Stimulated activated CD4-positive, alpha-beta T cell treated with anti-CD3 and anti-CD28 coated beads, Interleukin-15, amount 100 ng/mL, for 1 hour (primary cell): ENCODE measurements at places on chromosomes 2 and 18.

- no peak for DNase-seq
These were observed 215.5 kb downstream of the LNPK start for GRCh38 chr2:175786471-175787124.

DNA sequence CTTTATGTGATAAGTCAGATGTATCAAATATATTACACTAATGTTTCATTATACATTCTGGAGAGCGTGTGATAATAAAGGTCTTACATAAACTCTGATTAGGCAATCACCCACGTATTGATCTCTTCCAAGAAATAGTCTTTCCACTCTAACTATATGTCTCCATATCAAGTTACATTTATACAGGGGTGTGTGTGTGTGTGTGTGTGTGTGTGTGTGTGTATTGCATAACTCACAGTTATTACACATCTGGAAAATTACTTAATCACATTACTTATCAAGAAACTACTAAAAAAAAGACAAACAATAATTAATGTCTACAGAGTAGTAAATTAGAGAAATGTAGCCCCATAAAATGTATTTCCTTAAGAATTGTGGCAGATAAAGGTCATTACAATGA is 339.8 kb downstream of the CDH19 start:
- no peak for DNase-seq

DNA sequence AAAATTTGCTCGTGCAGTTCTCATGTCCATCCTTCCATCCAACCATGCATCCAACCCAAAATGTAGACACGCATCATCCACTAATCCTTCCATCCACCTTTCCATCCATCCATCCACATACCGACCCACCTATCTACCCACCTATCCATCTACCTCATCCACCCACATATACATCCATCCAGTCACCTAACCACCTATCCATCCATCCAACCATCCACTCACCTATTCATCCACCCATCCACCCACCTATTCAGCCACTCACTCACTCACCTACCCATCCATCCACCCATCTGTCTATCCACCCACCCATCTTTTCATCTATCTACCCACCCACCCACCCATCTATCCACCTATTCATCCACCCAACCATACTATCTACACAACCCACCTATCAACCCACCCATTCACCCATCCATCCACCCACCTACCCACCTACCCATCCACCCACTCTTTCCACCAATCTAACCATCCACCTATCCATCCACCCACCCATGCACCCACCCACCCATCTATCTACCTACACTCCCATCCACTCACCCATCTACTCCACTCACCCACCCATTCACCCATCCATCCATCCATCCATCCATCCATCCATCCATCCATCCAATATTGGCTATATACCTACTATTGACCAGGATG is 94.3 kb downstream of the VAPA start:
- DNase-seq = no peak

- DNase-seq = no peak
These were observed 230.1 kb downstream of the LRRTM1 start for GRCh38 chr2:80074321-80075070.

- no peak for DNase-seq
These were observed 5.4 kb downstream of the GCC2 start for GRCh38 chr2:108454440-108454839.

DNA sequence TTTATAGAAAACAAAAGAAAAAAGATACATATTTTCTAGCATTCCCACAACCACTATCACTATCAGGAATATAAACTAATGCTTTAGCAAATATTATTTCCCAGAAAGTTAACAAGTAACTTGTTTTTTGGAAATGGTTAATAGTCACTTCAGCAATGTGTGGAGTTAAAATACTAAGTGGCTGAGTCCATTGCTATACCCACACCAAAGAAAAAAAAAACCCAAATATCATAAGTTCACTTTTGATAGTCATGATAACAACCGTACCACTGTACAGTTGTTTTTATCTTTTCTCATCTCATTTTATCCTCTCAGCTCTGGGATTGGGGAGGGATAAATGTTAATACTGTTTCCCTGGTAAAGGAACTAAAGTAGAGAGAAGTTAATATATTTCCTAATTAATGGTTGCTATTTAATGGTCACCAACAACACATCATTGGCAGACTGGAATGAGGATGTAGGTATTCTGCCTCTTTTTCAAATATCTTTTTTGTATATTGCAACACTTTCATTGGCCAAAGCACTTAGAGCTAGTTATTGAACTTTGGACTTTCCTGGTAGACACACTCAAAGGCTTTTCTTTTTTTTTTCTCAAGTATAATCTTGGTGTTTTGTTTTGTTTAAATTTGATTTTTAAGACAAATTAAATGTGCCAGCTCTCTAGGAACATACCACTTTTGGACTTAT is 18.4 kb upstream of the KANSL1L start:
- DNase-seq = no peak

DNA sequence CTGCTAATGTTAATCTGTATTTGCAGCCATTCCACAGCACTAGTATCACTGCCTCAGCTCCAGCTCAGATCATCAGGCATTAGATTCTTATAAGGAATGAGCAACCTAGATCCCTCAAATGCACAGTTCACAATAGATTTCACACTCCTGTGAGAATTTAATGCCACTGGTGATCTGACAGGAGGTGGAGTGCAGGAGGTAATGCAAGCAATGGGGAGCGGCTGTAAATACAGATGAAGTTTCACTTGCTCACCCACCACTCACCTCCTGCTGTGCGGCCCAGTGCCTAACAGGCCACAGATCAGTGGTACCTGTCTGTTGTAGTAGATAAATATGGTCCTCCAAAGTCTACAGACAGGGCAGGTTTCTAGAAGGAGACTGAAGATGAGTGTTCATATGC is 97.7 kb upstream of the TMEFF2 start:
- no peak for DNase-seq

DNA sequence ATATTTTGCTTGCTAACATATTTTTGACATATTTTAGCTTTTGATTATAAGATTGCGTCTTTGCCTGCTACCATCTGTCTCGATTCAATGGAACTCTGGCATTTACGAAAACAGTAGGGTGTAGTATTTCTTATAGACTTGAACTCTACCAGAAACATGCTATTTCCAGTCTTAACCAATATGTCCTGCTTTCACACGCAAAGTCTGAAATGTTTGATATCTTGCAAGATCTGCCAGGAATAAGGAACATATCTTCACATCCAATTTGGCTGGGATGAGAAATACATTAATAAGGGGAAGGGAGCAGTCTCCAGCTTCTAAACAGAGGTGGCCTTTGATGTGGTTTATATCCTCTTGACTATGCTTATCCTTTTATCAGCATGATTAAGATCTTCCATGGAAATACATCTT is 299.4 kb downstream of the ZNF521 start:
- DNase-seq = no peak

DNA sequence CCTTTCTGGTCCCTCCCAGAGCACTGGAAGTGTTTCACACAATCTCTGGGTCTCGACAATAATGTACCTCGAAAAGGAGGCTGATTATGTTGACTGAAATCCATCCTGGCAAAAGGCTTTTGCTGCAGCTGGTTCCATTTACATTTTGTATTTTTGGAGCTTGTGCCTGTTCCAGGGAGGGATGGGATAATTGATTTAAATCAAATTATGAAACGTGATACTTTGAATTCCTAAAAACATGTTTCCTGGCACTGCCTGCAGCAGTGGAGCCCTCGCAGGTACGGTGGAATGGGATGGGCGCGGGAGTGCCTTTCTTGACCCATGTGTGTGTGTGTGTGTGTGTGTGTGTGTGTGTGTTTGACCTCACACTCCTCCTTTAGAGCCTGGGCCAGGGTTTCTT is 455.5 kb upstream of the MEIS1 start:
- no peak for DNase-seq

DNA sequence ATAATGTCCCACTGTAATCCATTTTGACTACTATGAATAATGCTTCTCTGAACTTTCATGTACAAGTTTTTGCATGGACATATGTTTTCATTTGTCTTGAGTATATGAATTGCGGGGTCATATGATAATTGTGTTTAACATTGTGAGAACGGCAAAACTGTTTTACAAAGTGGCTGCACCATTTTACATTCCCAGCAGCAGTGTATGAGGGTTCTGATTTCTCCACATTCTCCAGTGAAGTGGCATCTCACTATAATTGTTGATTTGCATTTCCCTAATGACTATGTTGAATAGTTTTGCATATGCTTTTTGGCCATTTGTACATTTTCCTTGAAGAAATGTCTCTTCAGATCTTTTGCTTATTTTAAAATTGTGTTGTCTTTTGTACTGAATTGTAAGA is 20.1 kb downstream of the NCOA1 start:
- no peak for DNase-seq

DNA sequence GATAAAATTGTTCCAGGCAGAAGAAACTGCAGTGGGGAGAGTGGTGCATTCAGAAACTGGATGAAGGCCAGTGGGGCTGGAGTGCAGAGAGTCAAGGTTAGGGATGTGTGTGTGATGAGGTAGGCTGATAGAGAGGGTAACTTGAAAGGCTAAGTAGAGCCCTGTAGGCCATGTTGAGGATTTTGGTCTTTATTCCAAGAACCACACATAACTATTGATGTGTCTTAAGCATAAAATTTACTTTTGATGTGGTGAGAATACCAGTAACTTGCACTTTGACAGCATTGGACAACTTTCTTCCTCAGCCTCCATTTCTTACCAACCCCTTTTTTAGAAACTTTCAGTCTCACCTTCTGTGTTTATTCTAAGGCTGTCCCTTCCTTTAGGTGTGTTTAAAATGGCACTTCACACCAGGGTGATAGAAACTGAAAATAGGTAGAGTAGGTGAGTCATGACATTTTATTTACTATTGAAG is 22.6 kb downstream of the MTX2 start:
- DNase-seq = no peak

- DNase-seq = no peak
These were observed 2.2 kb downstream of the CAVIN2 start for GRCh38 chr2:191844706-191845105.

DNA sequence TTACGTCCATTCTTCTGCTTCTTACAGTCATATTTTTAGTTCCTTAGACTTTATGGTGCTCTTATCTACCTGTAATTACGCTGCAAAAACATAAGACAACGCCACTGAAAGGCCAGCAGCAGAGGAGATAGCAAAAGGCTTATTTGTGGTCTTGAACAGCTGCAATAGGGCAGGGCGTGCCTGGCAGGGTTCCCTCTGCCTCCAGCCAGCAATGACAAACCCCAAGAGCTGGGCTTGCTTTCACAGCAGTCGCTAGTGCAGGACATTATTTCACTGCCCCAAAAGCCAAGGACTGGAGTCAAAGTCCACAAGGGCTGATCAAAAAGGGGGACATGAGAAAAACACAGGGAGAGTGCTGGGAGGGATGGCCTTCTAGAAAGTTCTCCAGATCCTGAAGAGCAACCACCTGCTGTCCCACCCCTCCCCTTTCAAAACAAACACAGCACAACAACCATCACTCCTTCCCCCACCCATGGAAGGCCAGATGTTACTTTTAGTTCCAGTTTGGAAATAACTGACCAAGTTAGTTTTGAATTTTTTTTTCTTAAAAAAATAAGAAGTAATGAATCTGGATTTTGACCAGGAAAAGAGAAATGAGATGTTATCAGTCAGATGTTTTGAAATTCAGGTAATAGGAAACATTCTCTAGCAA is 127.8 kb downstream of the RBMS1 start:
- no peak for DNase-seq

DNA sequence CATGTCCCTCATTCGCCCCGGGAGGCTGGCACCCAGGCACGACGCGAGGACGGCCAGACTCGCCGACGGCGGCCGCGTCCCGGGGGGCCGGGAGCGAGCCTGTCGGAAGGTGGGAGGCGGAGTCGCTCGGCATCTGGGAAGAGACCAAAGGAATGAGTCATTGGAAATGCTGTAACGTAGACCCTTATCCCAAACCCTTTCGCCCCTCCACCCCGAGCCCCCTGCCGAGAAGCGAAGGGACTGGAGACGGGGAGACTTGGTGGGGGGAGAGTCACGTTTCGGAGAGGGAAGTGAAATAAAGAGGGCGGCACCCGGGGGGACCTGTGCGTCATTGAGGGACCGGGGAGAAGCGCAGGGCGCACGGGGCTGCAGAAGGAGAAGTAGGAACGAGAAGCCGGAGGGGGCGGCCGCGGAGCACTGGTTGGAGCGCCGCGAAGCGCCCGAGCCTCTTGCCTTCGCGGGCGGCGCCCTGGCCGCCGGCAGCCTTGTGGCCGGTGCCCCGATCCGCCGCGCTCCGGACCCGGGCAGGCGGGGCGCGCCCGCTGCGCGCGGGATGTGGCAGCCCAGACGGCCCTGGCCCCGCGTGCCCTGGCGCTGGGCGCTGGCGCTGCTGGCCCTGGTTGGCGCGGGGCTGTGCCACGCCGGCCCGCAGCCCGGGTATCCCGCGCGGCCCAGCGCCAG is at the start of gene EMILIN2:
TSS of gene EMILIN2 (plus strand) at position 371 of the 681 bp plus-strand sequence. CDS start at position 554, 183 bp downstream.
- peak; percentile 16 for DNase-seq

- no peak for DNase-seq
These were observed 1.3 kb downstream of the LRRTM1 start for GRCh38 chr2:80303006-80303908.

GRCh38 chr2:217800433-217801114 is 202.2 kb downstream of the TNS1 start:
- no peak for DNase-seq

DNA sequence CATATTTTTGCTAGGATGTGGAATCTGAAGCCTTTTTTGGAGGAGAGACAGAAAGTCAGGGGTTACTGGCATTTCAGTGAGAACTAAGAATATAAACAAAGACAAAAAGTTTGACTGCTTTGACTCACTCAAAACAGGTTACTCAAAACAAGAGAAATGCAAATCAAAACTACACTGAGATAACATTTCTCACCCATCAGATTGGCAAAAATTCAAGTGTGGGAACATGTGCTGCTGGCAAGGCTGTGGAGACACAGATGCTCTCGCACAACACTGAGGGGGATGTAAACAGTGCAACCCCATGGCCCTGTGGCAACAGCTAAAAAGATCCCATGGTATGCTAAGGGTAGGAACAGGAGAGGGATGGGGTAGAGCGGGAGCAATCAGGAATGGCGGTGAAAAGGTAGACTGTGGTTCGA is 86.6 kb downstream of the DTNB start:
- no peak for DNase-seq

DNA sequence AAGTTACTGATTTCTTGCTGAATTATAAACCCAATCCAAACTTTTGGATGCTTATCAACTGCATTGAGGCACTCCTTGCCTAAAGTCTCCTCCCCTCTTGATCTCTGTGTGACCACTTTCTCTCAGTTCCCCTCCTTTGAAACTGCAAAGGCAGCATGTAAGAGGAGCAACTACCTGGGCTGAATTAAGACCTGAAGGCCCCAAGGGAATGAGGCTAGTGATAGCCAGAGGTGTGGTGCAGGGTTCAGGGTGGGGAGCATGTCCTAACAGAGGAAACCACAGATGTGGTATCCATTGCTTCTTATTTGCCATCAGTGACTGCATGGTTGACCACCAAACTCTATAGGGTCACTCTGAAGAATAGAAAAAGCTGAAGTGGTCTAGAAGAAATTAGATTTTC is 557.9 kb downstream of the TNS1 start:
- DNase-seq = no peak

GRCh38 chr2:41061356-41061755 is 609.5 kb upstream of the SLC8A1 start:
- DNase-seq = no peak

DNA sequence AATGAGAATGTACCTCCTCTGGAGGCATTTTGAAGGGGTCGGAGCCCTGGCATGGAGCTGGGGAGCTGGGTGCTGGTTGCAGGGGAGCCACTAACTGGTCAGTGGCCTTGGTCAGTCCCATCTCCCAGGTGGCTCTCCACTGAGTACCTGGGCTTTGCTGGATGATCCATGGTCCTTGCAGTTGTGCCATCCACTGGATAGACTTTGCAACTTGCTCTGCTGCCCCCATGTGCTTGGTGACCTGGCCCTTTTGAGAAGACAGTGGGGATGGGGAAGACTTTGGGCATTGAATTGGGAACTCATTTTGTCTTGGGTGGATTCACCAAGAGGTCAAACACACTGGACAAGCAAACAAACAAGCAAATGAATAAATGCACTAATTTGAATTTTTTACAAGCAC is 263.9 kb downstream of the MYCN start:
- no peak for DNase-seq
